ENCODE measurements at places on chromosomes 1 and 21. TPM values are rescaled to one million over a fixed set of nuclear protein-coding genes. Genes with fewer than 3 reads are reported as not detected.
A peak's percentile ranks its signal among the peaks of the same experiment; 100 is the strongest.

- DNase-seq: no peak
Observed at GRCh38 chr1:230366504-230366915, 59.6 kb downstream of the PGBD5 start.

DNA sequence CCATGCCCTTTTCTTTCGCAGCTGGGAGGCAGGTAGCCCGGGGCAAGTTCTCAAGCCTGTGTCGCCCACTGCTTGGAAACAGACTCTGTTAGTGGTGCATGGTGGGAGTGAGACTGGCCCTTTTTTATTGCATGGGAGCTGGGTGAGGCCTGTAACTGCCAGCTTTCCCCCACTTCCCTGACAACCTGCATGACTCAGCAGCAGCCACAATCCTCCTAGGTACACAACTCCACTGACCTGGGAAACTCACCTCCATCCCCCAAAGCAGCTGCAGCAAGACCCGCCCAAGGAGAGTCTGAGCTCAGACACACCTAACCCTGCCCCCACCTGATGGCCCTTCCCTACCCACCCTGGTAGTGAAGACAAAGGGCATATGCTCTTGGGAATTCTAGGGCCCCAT is 25.8 kb downstream of the PIGP start:
- no peak for DNase-seq

GRCh38 chr21:32949701-32950100 is 76.0 kb upstream of the OLIG2 start:
- DNase-seq: no peak

GRCh38 chr1:55774446-55774845 is 559.3 kb upstream of the USP24 start:
- no peak for DNase-seq

- peak; percentile 56 for DNase-seq
Observed at GRCh38 chr1:67479146-67479891, 49.1 kb upstream of the SERBP1 start.

DNA sequence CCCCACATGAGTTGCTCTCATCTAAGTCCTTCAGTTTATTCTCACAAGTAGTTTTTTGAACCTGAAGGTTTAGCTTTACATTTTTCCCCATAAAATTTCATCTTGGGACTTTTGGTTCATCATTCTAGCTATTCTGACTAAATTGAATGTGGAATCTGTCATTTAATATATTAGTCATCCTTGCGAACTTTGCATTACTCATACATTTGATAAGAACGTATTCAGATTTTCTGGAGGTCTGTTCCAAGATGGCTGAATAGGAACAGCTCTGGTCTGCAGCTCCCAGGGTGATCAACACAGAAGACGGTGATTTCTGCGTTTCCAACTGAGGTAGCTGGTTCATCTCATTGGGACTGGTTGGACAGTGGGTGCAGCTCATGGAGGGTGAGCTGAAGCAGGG is 59.8 kb upstream of the CSF1 start:
- no peak for DNase-seq

GRCh38 chr1:47471163-47471562 is 33.3 kb downstream of the FOXD2 start:
- peak; percentile 90 for DNase-seq

DNA sequence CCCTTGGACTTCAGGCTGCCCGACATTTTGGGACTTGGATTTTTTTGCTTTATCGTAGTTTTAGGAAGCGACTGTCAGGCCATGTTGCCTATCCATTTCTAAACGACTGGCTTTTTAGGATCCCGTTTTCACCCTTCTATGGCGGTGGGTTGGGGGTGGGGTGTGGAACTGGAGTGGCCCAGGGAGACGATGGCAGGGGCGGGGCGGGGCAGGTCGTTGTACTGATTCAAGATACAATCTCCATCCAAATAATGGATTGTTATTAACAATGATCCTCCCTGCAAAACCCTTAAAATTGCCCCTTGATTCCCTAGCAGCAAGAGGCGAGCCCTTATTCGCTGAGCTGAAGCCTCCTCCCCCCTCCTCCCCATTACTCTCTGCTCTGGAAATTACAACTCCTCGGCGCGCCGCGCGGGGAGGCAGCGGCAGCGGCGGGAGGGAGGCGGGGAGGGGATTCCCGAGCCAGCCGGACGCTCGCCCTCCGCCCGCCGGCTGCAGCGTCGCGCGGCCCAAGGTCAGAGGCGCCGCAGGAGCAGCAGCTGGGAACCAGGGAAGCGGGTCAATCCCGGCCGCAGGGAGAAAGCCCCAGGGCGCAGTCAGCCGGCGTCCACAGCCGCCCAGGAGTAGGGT is at the start of gene TRIM67:
Gene TRIM67, plus strand, starts transcription at position 392 of the 630 bp plus-strand sequence. CDS start 912 bp downstream, outside the sequence.
- DNase-seq: peak; percentile 39

GRCh38 chr1:7526867-7527732 is 244.0 kb upstream of the VAMP3 start:
- peak; percentile 40 for DNase-seq

GRCh38 chr21:34618941-34619340 is 4.0 kb upstream of the RCAN1 start:
- DNase-seq: no peak

GRCh38 chr1:173122958-173123852 is 72.5 kb upstream of the TNFSF18 start:
- peak; percentile 86 for DNase-seq

- no peak for DNase-seq
Observed at GRCh38 chr1:69587391-69587790, 19.7 kb downstream of the LRRC7 start.

DNA sequence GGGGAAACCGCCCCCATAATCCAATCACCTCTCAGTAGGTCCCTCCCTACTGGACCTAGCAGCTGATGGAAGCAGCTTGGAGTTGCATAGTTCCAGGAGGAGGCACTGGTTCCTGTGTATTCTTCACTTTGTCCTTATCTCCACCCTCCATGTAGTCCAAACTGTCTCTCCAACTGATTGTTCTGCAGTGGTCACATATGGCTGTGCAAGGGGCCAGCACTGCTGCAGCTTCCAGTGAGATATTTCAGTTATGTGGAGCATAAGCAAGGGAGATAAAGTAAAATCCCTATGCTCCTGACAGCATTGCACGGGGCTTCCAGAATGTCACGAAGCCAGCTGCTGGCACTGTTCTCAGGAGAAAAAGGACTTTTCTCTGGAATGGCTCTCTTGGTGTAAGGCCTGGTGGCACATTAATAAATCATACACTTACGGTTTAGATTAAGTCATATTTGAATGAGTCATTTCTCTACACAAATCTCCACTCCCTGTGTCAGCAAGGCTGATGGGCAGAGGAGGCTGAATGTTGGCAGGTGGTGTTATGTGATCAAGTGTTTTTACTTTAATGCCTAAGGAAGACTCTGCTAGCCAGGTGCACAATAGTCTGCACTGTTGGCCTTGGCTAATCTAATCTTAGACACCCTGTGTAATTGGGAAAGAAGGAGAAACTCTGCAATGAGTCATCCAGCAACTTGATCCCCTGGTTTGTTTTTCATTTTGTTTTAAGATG is 93.4 kb downstream of the KCNK1 start:
- peak; percentile 9 for DNase-seq

- DNase-seq: no peak
Observed at GRCh38 chr1:73106931-73107330, 824.6 kb upstream of the NEGR1 start.

GRCh38 chr1:168833362-168833761 is 104.4 kb upstream of the DPT start:
- no peak for DNase-seq

- no peak for DNase-seq
Observed at GRCh38 chr1:234315588-234315987, 57.7 kb upstream of the COA6 start.

- DNase-seq: no peak
Observed at GRCh38 chr21:35367553-35367952, 318.5 kb upstream of the RUNX1 start.

- peak; percentile 24 for DNase-seq
Observed at GRCh38 chr21:37829447-37829846, 86.8 kb downstream of the KCNJ6 start.

- no peak for DNase-seq
Observed at GRCh38 chr1:149846593-149847466, 52.5 kb upstream of the BOLA1 start.

GRCh38 chr1:168004531-168004930 is 67.7 kb upstream of the MPC2 start:
- no peak for DNase-seq

DNA sequence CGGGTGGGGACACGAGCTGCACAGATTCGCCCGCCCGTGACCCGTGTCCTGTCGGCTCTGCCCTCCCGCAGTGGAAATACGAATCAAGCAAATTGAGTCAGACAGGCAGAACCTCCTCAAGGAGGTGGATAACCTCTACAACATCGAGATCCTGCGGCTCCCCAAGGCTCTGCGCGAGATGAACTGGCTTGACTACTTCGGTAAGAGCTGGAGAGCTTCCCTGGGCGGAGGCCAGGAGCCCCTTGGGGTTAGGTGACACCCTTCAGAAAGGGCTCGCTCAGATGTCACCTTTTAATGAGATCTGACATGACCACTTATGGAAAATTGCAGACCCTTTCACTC is 489 bp downstream of the CDCA8 start:
- DNase-seq: peak; percentile 15

DNA sequence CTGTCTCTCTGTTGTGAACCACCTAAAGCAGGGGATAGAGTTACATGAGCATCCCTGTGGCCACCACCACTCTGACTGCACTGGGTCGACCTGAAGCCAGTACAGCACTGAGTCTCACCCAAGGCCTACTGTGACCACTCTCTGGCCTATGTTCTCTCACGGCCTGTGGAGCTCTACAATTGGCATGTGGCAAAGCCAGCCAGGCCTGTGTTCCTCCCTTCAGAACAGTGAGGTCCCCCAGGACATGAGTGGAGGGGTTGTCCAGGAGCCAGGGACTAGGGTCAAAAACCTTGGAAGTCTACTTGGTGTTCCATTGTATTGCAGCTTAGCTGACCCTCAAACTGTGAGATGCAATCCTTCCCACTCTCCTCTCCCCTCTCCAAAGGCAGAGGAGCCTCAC is 42.7 kb upstream of the FMO3 start:
- no peak for DNase-seq

- peak; percentile 85 for DNase-seq
Observed at GRCh38 chr1:2045468-2046173, 4.6 kb upstream of the PRKCZ start.

GRCh38 chr1:113194846-113195830 is 122.1 kb downstream of the LRIG2 start:
- DNase-seq: no peak

- no peak for DNase-seq
Observed at GRCh38 chr1:118271883-118272282, 86.9 kb upstream of the SPAG17 start.

GRCh38 chr21:39153842-39154241 is 29.4 kb downstream of the PSMG1 start:
- DNase-seq: no peak

DNA sequence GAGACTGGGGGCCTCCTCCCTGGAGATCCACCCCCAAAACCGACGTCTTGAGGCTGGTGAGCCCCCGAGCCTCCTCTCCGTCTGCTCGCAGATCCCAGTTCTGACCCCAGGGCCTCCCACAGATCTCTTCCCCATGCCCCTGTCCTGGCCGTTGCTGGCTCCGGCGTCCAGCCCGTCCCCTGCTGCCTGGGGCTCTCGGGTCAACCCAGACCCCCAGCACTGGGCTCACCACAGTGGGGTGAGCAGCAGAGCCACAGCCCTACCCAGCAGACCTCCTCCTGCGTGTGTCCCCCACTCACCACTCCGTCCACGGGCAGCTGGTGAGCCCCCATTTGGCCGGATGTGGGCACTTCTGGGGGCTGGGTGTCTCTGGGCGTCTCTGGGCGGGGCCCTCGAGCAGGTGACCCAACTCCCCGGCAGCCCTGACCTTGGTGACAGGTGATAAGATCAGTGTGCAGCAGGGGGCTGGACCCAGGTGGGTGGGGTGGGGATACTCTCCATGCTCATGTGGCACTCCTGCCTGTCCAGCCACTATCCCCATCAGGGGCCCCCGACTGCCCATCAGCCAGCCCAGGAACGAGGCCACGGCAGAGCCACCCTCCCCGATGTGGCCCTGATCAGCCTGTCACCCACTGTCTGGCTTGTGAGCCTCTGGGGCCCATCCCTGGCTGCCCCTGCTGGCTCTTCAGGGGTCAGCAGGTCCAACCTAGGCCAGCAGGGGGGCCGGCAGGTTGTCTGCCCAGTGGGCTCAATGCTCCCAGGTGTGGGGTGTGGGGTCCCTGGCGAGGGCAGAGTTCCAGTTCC is 709 bp downstream of the TNFRSF14 start:
- DNase-seq: no peak

DNA sequence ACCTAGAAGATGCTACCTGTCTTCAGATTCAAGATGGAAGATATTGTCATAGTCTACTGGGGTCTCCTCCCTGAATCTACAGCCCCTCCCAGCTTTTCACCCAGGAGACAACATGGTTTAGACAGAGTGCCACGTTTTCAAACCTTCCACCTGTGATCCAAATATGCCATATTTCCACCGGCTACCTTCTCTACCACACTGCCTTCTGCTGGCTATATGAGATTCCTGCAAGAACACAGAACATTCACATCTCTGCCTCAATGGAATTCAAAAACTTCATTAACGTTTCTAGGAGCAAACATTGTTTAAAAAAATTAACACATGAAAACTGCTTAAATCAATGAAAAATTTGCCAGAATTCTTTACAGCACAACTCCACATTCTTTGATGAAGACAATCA is 12.9 kb upstream of the LELP1 start:
- no peak for DNase-seq

GRCh38 chr1:220363196-220363837 is 91.1 kb upstream of the RAB3GAP2 start:
- no peak for DNase-seq

The MAP10 gene
- polyA plus RNA-seq: 2.3 TPM

The HES3 gene
- polyA plus RNA-seq: not detected

The CD247 gene
- polyA plus RNA-seq: 1.5 TPM

The HMGN1 gene
- polyA plus RNA-seq: 333 TPM

The STUM gene
- 7.2 TPM for polyA plus RNA-seq

The SAMD11 gene
- polyA plus RNA-seq: 2.7 TPM

The PTPN22 gene
- 0.29 TPM for polyA plus RNA-seq

The C1orf87 gene
- polyA plus RNA-seq: 0.31 TPM

The SRP9 gene
- polyA plus RNA-seq: 169 TPM

The PLA2G4A gene
- 3.0 TPM for polyA plus RNA-seq

The LCE3E gene
- polyA plus RNA-seq: not detected

The SH2D1B gene
- 0.25 TPM for polyA plus RNA-seq

The MX1 gene
- polyA plus RNA-seq: 2.3 TPM

The KCNA2 gene
- polyA plus RNA-seq: 1.0 TPM

Measured in muscle of leg (tissue), 16 donors.